ENCODE measurements at places on chromosomes 1 and 21.

GRCh38 chr1:90558754-90559378, 158.2 kb downstream of the BARHL2 start:
- DNase-seq = no peak

DNA sequence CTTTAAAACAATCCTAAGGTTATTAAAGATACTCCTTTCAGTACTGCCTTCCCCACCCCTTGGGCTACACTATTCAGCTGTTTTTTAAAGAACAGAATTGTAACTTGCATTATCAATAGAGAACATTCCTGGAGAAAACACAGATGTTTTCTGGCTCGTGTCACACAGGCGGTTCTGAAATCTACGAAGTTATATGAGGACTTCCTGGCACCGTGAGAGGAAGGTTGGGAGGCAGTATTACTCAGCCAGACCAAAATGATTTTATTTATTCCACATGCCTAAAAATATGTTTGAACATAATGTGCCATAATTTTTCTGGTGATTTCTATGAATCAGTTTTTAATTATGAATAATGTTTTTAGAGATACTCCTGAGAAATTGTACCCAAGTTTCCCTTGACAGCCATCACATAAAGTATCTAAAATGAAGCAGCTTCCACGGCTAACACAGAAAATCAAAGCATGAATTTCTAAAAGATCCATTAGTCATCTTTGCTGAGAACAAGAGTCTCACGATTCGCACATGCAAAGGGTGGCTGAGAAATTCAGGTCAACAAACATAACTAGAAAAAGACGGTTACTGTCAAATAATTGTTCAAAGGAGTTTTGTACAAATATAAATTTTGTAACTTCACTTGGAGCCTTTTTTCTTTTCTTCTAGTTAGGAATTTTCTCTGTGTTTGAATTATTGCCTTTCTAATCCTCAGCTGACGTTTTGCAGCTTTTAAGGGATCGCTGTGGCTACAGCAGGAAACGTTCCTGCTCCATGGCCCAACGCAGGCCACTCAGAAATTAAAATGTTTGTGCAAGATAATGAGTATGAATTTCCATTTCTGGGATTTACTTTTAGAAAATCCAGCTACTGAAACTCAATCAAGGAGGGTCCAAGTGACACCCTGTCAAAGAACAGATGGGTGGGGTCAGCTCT, 8.0 kb upstream of the SIM2 start:
- DNase-seq = no peak

DNA sequence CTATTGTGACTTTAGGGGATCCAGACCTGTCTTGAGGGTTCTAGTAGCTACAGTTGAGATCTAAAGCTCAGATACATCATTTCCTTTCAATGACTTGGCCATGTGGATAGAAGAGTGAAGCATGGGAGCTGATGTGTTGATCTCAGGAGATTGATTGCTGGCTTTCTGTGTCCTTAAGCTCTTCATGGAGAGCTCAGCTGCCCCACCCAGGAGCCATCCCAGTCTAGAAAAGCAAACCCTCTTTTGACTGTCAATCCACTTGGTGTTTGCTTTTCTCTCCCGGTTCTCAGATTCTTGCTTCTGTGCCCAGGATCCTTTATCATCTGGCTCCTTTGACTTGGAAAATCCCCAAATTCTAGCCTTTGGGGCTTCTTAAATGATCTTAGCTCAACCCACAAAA, 87.2 kb downstream of the ATP1A1 start:
- no peak for DNase-seq

DNA sequence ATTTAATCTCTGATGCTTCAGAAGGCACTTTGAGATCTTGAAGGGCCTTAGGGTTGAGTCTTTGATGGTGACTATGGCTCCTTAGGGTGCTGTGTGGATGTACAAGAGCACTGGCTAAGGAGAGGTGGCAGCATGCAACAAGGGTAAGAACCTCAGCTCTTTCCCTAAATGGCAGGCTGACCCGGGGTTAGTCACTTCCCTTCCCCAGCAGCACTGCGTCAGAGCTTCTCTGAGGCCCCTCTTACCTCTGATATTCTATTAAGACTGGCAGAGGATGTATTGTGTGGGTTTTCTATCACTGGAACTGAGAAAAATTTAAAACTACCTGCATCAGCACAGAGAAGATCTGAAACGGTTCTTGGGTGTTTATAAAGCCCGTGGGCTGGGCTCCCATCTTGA, 11.8 kb downstream of the C1orf116 start:
- DNase-seq = no peak

GRCh38 chr1:52238474-52238873, 96.6 kb downstream of the ZFYVE9 start:
- no peak for DNase-seq

DNA sequence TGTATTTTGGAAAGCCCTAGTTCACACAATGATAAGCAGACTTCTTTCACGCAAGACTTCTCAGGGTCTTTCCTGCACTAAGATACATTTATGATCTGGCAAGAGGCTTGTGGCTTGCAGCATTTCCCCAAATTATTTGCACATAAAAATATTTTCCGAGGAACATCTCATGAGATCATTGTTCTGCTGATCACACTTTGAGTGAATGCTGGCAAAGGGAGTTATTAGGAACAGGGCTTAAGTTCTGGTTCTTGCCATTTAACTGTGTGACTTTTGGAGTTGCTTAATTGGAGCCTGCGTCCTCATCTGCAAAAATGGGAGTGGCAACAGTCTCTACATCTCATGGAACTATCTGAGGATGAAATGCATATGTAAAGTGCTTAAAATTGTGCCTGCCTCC, 50.2 kb downstream of the GADD45A start:
- no peak for DNase-seq

All from cerebellar nuclear complex (tissue), 1 donor.